HFFc6 (cell line): ENCODE measurements at places on chromosomes 5 and 9. TPM values are rescaled to one million over a fixed set of nuclear protein-coding genes. Genes with fewer than 3 reads are reported as not detected.

Gene IFNA13
- total RNA-seq: not detected in 3 replicates

- peaks cover 10% of the 10 kb centered on the region for H3K4me1 ChIP-seq
- peaks cover 20% of the 10 kb centered on the region for H3K36me3 ChIP-seq
- no peak overlapping the region for H3K4me3 ChIP-seq
These were observed 2.4 kb upstream of the TOR1A start for GRCh38 chr9:129826344-129826743.

- H3K27me3 ChIP-seq: peaks cover 42% of the 10 kb centered on the region
- H3K4me3 ChIP-seq: no peak overlapping the region
- no peak for DNase-seq
- no peak overlapping the region for H3K27ac ChIP-seq
- H3K4me1 ChIP-seq: peaks cover 17% of the 10 kb centered on the region
These were observed 9.4 kb downstream of the NR6A1 start for GRCh38 chr9:124761710-124762109.

GRCh38 chr9:90724880-90725279 lies 76.7 kb upstream of the SYK start:
- no peaks in the 10 kb centered on the region for H3K36me3 ChIP-seq
- H3K27ac ChIP-seq: no peak overlapping the region
- H3K27me3 ChIP-seq: no peaks in the 10 kb centered on the region
- H3K4me1 ChIP-seq: no peaks in the 10 kb centered on the region
- no peak for DNase-seq
